Suppressor macrophage treated with lipopolysaccharide for 1 hour (primary cell): ENCODE measurements at places on chromosomes 7 and 10.
A peak's percentile ranks its signal among the peaks of the same experiment; 100 is the strongest.

GRCh38 chr10:88913788-88914187, 33.7 kb downstream of the STAMBPL1 start:
- DNase-seq, result no peak

DNA sequence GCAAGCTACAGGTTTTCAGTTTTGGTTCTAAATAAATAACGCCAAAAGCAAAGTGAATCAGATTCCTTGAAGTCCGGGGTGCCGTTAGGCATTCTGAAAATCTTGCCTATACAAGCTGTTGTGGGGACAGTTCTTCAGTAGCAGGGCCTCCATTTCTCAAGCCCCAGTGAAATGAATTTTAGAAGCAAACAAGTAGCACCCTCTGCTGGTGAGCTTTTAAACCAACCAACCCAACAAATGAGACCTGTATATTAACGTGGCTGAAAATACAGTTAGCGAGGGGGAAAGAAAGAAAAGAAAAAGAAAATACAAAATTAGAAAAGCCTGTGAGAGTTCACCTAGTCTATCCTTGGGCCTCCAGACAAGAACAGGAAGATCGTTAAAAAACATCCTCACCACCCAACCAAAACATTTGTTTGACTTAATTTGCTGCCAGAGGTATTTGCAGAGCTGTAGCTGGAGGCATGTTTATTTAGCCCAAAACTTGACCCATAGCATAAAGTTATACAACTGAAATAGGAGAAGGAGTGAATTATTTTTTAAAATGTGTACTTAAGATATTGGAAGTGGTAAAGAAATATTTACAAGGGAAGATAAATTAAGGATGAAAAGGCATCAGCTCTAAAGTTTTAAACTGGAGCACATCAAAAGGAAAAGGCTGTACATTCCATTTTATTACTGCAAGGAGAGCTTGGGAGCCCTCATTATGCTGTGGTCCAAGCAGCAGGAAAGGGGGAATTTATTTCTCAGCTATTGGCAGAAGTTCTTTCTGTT, 98.9 kb downstream of the DYNC1I1 start:
- DNase-seq, result peak; percentile 47

DNA sequence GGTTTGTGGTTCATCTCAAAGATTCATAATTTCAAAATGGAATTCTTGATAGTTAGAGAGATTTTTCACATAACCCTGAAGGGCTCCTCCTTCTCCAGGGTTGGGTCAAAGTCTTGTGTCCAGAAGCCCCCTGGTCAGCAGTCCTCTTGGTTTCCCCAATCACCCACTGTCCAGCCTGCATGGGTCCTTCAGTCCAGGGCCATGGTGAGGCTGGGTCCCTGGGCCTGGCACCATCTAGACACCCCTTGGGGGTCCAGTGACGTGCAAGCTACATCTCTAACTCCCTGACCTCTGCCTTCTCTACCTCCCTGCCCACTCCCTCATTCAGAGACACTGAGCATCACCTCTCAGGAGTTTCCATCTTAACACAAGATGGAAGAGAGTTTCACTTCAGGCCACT, 26.1 kb downstream of the ANXA8 start:
- no peak for DNase-seq

- DNase-seq, result no peak
These were observed 21.8 kb downstream of the MRPS24 start for GRCh38 chr7:43847496-43847895.

- no peak for DNase-seq
These were observed 4.9 kb upstream of the DNTT start for GRCh38 chr10:96299383-96299782.

- no peak for DNase-seq
These were observed 397.2 kb downstream of the TCERG1L start for GRCh38 chr10:130914367-130914766.

GRCh38 chr7:41911792-41912191, 208.9 kb upstream of the INHBA start:
- no peak for DNase-seq

DNA sequence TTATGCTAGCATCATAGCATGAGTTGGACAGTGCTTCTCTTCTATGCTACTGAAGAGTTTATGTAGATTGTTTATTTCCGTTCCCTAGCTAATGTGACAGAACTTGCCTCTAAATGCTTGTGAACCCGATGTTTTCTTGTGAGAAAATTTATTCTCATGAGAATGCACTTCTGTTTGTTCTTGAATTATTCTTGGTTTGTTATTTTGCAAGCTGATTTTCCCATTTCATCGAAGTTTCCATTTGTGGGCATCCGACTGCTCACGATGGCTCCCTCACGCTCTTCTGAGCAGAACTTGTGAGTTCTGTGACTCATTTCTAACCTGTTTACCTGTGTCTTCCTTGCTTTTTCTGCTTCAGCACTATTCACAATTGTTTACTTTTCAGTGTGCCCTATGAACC, 59.9 kb downstream of the WDFY4 start:
- DNase-seq, result no peak

GRCh38 chr7:11831156-11831735, 752 bp downstream of the THSD7A start:
- DNase-seq, result no peak

- DNase-seq, result peak; percentile 79
These were observed 88.1 kb upstream of the RET start for GRCh38 chr10:42988517-42989395.

- DNase-seq, result no peak
These were observed 596.0 kb upstream of the FOXK1 start for GRCh38 chr7:4085937-4086691.

DNA sequence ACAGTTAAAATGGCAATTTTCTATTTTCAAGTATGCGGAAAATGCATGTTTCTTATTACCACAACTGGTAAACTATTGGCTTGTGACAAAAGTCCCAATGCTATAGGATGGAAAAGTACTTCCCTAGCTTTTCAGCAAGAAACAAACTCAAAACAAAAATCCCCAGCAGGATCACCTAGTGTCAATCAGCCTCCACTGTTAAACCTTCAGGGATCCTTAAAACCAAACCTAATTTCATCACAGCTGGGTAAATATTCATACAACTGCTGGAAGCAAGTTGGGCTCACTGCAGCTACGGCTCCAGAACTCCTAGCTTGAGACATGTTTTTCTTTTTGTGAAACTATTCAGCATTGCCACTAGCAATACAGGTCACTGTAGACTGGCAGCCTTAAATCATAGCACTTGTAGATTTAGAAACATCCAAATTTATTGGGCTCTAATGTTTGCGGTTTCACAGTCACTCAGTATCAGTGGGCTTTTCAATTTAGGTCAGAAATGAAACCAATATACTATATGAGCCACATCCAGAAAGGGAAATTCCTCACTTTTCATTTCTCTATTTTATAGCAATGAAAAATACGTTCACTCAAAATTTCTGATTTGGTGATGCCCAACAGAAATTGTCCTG, 145.2 kb upstream of the ANK3 start:
- no peak for DNase-seq

DNA sequence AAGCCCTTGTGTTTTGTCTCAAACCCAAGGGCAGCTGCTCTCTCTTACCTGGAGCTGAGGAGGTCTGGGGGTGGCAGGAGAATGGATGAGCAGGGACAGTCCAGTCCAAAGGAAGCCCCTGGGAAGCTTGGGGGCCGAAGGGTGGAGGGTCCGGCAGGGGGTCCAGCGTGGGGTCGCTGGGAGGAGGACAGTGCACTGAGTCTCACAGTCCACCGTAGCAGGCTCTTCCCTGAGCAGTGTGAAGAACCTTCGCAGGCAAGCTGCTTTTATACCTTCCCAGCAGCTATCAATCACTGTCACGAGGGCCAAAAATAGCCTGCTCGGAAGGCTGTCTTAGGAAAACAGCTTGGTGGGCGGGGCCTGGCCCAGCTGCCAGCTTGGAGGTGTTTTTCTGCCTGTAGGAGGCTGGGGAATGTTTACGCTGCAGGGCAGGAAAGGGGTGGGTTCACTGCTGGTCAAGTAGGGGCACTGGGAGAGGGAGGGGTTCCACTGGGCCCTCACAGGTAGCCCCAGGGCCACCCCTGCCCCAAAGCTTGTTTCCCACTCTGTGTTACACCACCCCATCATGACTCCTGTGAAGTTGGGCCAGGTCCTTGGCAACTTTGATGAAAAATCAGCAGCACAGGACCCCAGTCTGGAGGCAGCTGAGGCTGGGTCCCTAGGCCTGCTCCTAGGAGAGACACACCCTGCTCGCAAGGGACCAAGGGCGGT, at the start of gene DEPP1:
DEPP1 (minus strand) TSS at position 240 of the 711 bp plus-strand sequence. CDS start 779 bp downstream, outside the sequence.
- peak; percentile 67 for DNase-seq

DNA sequence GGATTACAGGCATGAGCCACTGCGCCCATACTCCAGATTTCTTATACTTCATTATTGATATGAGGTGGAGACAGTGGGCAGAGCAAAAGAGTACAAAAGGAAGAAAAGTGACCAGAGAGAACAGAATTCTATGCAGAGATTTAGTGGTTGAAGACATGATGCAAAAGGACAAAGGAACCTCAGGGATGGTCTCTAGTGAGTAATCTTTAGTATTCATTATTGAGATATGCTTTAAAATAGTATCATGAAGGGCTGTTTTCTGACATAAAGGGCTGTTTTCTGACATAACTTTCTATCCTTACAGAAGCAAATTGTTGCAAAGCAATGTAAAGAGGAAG, 81.2 kb upstream of the OIT3 start:
- DNase-seq, result no peak

DNA sequence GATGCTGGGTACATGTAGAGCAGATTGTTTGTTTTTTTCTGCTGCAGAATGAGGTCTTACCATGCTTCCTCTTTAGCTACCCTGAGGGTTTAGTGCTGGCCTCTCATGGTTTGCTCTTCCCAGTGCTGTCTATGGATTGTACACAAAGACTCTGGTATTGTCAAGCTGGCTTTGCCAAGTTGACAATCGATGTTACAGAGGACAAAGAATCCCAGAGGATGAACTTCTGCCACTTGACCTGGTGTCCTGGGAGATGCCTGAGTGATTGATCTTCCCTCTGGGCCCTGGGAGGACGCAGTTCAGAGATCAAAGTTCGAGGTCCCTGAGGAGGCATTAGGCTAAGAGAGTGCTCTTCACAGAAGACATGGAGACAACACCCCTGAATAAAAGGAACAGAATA, 865.4 kb downstream of the CCSER2 start:
- DNase-seq, result no peak

DNA sequence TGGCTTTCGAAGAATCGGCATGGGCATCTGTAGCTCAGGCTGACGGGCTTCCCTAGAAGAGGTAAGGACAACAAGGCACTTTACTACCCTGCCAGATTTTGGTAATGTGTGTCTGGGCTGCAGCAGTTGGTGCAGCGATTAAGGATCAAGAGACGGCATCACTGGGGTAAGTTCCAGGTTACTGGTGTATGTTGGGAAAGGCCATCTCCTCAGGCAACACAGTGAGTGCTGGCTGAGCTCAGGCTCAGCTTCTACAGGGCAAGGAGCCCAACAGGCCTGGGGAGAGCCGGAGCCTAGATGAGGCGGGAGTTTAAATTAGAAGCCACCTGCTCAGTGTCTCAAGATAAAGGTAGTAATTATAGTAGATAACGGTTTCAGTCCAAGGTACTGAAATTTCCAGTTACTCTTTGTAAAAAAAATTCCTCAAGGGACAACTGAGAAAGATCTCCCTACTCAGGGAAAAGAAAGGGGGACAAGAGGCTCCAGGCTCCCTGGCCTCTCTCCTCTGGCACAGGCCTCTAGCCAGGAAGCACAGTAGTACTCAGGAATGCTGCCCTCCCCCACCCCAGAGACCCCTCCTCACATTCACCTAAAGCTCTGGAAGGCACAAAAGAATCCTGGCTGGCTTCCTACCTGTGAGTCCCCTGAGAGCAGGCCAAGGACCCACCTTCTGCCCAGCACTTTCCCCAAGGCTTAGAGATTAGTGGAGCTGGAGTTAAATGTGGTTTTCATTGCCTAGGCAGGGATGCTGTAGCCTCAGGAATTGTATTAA, 3.9 kb downstream of the CXCL12 start:
- no peak for DNase-seq
